CD4-positive, alpha-beta T cell treated with Interleukin-17A for 1 hour (primary cell): ENCODE measurements at places on chromosomes 2 and 18.

DNA sequence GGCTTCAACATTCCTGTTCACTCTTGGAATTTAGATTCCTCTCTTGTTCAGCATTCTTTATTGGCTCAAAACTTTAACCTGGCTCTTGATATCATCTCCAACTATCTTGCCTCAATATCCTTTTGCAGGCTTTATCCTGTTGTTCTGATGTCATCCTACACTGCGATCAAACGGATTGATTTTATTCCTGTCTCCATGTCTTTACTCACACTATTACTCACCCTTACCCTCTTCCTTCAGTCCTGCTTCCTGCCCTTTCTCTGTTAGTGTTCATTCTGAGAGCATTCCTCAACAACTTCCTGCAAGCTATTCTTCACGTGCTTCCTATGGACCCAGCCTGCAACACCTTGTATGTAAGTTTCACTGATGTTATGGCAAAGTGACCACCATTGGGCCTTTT is 264.7 kb downstream of the RNF152 start:
- DNase-seq: no peak

DNA sequence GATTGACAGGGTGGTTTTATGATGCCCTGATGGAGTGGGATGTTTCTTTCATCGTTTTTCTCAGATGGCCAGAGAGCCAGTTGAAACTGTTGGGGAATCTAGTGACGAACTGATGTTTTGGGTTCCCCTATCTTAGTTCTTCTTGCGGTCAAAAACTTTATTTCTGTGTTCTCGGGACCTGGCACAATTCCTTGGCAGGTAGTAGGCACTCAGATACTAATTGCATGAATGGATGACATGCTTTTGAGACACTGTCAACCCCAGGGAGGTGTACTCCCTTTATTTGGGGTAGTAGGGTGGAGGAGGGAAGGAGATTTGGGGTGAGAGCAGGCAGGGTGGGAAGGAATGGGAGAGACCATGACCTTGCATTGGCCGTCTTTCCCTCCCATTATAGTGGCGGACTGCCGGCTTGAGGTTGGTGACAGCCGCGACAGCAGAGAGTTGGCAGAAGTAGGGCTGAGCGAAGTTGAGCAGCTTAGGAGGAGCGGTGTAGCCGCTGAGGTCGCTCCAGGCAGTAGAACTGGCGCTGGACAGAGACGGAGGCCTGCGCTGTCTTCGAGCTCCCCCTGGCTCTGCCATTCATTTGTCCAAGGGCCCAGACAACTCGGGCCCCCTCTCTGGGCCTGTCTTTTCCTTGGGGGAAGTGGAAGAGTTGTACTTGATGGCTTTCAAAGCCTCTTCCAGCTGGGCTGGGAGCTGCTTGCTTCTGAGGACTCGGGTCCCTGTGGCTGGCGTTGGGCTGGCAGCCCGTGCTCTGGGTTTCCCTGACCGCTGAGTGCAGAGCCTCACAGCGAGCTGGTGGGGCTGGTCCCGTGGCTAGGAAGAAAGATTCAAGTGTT is 2.6 kb downstream of the TET3 start:
- DNase-seq: peak; percentile 59

- no peak for DNase-seq
Observed at GRCh38 chr18:8799596-8800441, 94.5 kb downstream of the MTCL1 start.

DNA sequence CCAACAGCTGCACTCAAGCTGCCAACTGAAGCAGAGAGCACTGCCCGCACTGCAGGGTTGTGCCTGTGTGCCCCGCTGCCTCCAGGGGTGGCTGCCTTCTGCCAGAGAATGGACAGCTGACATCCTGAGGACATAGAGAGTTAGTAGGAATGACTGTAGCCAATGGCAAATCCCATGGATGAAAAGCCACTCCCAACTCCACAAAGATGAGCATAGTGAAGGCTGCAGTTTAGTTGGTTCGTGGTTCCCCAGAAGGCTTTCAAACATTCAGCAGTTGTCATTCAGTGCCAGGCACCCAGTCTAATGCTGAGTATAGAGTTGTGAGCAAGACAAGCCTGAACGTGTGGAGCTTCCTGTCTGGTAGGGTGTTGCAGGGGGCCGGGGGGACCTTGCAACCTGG is 30.3 kb downstream of the GYPC start:
- no peak for DNase-seq

DNA sequence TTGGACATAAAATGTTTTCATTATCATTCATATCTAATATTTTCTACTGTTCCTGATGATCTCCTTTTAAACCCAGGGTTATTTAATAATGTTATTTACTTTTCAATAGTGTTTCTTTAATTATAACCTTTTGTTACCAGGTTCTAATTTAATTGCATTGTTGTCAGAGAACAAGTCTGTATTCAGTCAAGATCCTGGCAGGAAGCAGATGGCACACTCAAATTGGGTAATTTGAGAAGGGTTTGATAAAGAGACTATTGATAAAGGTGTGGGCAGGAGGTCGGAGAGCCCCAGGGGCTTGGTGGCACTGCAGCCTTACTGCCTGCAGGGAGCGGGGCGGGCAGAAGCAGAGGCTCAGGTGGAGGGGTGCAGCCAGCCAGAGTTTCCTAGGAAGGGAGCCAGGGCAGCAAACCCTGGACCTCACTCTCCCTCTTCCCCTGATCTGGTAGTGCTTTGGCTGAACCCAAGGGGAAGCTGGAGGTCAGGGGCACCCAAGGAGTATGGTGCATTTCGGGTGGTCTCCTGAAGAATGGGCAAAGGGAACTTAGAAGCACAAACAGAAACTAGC is 2.3 kb upstream of the KIF1A start:
- DNase-seq: no peak

GRCh38 chr2:27309651-27310050 is 1.4 kb upstream of the UCN start:
- no peak for DNase-seq

DNA sequence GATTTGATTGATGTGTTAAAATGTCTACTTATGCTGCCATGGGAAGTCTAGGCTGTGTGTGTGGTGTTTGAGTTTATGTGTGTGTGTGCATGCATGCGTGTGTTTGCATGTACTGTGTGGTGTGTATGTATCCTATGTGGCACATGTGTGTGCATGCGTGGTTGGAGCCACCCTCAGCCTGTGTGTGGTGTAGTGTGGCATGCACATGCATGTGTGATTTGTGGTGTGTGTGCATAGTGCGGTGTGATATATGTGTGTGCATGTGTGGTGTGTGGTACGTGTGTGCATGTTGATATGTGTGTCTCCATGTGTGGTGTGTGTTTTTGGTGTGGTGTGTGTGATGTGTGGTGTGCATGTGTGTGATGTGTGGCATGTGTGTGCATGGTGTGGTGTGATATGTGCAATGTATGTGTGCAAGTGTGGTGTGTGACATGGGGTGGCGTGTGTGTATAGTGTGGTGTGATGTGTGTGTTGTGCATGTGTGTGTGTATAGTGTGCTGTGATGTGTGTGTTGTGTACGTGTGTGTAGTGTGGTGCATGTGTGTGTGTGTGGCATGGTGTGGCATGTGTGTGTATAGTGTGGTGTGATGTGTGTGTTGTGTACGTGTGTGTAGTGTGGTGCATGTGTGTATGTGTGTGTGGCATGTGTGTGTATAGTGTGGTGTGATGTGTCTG is 66.6 kb upstream of the HDAC4 start:
- DNase-seq: no peak

- no peak for DNase-seq
Observed at GRCh38 chr2:237118025-237118424, 32.3 kb downstream of the COPS8 start.

DNA sequence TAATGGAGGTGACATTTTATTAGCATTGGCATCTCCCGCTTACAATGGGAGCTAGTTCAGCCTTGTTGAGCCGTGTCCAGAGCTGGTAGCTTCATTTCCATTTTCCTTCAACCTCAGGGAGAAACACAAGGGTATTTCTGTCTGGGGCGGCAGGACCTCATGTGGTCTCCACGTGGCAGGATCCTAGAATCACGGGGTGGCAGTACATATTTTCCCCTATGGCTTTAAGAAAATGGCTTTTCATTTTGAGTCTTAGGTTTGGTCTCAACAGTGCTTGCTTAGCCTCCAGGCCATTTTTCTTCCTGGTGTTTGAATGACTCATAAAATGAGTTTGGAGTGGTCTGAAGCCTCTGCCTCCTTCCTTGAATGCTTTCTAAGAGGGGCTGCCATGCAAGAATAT is 20.3 kb downstream of the CABLES1 start:
- no peak for DNase-seq

- peak; percentile 3 for DNase-seq
Observed at GRCh38 chr18:55778788-55779690, 191.0 kb upstream of the TCF4 start.

DNA sequence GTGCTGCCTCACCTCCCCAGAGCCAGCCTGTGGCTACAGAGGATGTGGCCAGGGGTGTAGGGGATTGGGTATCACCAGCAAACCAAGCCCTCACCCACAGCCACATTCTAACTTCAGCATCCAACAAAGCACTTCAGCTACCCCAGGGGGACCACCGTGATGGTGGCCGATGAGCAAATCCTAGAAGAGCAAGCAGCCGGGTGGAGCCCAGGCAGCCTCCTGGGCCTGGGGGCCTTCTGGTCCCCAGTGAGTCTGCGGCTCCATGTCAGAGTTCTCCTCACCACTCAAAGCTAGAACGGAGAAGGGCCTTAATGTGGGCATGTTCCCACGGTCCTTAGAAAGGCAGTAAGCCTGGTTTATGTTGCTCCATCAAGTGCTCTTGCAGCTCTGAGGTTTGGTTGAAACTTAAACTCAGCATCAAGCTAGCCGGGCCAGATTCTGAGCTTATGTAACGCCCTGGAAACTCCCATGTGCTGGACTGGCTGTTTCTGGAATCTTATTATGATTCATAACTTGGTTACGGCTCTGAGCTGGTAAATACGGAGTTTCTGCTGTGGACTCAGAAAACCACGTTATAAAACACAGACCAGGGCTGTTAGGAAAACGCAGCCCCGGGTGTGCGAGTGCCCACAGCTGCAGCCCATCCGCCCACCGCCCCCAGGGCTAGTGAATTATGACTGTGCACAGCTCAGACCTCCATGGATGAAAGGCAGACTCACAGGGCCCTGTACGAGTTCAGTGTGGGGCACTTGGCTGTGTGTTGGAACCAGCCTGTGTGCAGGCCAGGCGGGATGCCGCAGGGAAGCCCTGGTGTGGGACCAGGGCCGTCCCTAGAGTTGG is 99.8 kb downstream of the SEPTIN10 start:
- no peak for DNase-seq

- DNase-seq: no peak
Observed at GRCh38 chr2:62264186-62264585, 68.3 kb downstream of the B3GNT2 start.

DNA sequence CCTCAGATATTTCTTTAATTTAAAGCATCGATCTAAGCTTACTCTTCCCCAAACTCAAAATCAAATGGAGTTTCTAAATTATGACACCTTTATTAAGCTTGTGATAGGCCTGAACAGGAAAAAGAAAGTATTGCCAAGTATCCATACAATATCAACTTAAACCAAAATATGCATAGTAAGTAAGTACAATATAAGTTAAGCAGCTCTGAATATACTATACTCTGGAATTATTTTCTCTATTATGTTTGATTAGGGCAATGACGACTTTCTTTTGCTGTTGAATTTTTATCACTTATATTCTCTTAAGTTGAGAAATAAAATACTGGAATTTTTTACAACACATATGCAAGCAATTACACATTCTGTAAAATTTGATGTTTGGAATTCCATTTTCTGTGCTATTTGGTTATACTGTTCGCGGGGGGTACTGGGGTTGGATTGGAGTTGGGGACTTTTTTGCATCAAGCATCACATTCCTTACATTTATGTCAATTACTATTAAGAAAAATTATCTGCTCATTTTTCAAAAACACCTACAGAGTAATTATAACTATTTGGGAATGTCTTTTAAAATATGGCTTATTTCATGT is 2.2 kb downstream of the COL5A2 start:
- no peak for DNase-seq

GRCh38 chr2:44839370-44839769 is 102.1 kb upstream of the SIX3 start:
- DNase-seq: no peak
